ENCODE measurements at places on chromosomes 1 and 21.
A peak's percentile ranks its signal among the peaks of the same experiment; 100 is the strongest.

GRCh38 chr1:53324728-53325297, 3.1 kb downstream of the LRP8 start:
- DNase-seq = peak; percentile 43

GRCh38 chr1:77347646-77348045, 65.8 kb downstream of the AK5 start:
- DNase-seq = peak; percentile 38

GRCh38 chr1:7533006-7533405, 238.1 kb upstream of the VAMP3 start:
- DNase-seq = no peak

GRCh38 chr1:235504122-235504493, at the start of gene B3GALNT2:
B3GALNT2 (minus strand) TSS chr1:235504452; CDS start chr1:235504252, 200 bp downstream.
- no peak for DNase-seq

DNA sequence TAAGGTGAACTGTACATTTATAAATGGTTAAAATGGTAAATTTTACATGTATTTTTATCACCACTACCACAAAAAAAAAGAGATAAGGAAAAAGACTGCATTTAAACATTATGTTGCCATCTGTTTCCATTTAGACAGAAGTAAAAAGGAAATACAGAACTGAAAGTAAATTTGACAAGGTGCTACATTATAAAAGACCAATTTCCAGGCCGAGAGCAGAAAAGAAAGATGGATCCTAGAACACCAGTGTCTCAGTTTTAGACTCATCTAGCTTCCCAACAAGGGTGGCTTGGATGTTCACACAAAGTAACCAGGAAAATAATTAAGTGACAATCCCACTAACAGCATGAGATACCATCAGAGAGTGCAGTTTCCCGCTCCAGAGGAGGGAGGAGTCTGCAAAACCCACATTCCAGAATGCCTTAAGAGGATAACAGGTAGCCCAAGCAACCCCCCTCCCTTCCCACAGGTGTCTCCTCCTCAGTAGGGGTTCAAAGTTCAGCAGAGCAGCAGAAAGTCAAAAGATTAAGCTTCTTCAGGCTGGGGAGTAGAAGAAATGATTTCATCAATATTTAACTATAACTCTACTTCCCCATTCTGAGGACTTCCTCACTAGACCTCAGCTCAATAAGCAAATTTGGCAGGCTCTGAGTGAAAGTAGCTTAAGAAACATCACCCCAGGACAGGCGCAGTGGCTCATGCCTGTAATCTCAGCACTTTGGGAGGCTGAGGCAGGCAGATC, 11.8 kb downstream of the TPM3 start:
- DNase-seq = peak; percentile 81

DNA sequence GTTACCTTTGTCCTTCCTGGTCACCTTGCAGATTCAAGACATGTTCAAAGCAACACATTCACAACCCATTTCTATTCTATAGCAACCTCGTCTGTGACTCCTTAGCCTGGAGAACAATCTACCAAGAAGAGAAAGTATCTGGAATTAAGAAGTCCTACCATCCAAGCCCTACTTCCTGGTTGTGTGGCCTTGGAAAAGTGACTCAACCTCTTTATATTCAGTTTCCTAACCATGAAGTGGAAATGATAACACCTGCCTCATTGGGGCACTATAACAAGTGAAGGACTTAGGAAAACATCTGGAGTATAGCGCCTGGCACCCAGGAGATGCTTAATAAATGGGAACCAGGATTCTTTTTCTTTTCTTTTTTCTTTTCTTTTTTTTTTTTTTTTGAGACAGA, 36.5 kb upstream of the SRRM1 start:
- DNase-seq = no peak

GRCh38 chr1:66244429-66244828, 289.5 kb upstream of the SGIP1 start:
- no peak for DNase-seq

DNA sequence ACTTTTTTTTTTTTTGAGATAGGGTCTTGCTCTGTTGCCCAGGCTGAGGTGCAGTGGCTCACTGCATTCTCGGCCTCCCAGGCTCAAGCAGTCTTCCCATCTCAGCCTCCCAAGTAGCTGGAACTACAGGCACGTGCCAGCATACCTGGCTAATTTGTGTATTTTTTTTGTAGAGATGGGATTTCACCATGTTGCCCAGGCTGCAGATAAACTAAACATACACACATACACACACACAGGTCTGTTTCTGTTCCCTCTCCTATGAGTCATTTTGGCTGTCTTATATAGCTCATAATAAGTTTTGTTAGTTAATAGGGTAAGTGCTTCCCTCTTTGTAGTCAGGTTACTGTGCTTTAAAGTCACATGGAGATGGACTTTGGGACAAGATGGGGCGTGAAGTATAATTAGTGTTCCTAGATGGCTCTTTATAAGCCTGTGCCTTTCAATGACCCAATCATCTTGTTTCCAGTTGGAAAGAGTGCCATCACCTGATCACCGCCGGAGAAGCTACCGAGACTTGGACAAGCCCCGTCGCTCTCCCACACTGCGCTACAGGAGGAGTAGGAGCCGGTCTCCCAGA, 9.1 kb downstream of the PRPF38A start:
- DNase-seq = no peak

- no peak for DNase-seq
Measured at GRCh38 chr1:205921570-205921909, 21.7 kb downstream of the SLC26A9 start.

- DNase-seq = no peak
Measured at GRCh38 chr1:113391649-113392271, 1.4 kb downstream of the MAGI3 start.

DNA sequence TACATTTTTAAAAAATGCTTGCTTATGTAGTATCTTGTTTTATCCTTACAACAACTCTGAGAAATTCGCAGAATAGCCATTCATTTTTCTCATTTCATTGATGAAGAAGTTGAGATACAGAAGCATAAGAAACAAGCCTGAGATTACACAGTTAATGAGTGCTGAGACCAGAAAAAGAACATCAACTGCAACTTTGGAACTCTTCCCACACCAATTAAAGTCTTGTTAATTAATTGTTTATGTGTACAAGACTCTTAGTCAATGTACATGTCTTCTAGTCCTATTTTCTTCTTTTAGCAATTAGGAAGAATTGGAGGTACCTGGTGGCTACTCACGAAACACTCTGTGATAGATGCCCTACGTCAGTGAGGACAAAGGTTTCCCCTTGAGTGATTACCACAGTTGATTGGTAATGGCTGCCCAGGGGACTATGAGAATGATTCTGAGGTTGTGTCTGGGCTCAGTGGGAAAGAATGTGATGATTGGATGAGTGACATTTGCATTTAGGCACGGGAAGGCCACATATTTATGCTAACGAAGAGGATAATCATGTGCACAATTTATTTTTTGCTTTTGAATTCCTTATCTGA, 187.4 kb upstream of the KCNK2 start:
- no peak for DNase-seq

- DNase-seq = no peak
Measured at GRCh38 chr1:232675260-232675659, 45.3 kb upstream of the SIPA1L2 start.

DNA sequence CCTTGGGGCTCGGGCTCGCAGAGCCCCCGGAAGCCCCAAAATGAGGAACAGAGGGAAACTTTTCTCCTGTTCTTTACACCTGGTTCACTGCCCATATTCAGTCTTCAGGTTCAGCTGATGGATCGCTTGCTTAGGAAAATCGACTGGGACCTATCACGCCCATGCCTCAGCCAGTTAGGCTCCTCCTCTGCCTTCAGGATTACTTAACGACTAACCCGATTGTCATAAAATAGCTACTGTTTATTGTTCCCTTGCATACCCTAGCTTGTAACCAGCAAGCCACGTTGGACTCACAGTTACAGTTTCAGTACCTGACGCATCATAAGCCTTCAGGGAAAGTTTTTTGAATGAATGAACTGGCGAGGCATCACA, 692 bp downstream of the TARDBP start:
- no peak for DNase-seq

GRCh38 chr21:43295066-43295958, 126.5 kb downstream of the CRYAA start:
- no peak for DNase-seq

- DNase-seq = peak; percentile 4
Measured at GRCh38 chr1:79777481-79778219, 771.1 kb upstream of the ADGRL4 start.

DNA sequence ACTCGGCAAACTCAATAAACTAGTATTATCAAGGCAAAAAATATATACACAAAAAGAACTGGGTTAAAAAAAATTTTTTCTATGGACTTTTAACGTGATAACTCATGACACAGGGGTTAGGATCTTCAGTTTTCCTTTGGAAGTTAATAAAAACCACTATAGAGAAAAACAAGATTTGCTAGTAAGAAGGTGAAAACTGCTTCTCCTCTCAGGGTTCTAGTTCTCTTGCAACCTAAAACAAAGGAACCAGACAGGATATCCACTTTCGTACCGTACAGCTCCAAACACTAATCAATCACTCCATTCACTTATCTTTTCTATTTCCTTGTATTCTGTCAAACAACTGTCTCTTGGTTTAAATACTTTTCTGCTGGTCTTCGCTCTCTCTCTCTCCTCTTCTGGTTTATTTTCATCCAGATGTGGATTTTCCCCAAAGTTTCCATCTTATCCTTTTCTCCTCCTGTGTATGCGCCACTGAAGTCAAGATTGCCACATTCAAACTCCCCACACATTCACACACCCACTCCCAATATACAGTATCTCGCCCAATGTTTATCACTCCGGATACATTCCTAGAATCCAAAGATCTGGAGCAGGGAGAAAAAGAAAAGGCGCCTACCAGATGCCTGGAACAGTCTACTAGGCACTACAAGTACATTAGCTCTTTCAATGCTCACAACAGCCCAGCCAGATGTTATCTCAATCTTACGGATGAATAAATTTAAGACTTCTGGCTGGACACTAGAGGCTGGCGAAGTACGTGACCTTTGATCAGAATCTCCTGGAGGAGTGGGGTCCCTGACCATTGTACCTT, 775 bp upstream of the PRPF38B start:
- peak; percentile 75 for DNase-seq

GRCh38 chr1:208834381-208835096, 590.4 kb upstream of the PLXNA2 start:
- DNase-seq = no peak

DNA sequence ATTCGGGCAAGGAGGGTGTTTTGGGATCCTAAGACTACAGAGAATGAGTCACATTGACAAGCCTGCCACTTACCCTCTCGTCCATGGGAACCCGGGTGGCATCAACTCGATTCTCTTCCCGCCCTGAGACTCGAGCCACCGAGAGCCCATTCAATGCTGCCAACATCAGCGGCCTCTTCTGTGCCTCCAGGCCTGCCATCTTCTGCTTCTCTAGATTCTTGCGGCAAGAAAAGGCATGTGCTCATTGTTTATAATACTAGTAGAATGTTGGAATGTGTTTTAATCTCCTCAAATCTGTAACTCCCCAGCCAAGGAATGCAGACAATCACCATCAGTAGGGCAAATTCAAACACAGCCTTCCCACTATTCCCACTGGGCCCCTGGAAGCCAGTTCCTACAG, 96.9 kb downstream of the SMYD2 start:
- no peak for DNase-seq

Measured in hematopoietic multipotent progenitor cell treated with erythropoietin and hydrocortisone succinate and interleukin-3 and kit ligand, for 4 days (in vitro differentiated cells).